ENCODE measurements at places on chromosomes 13 and 19.

- no peak for DNase-seq
Observed at GRCh38 chr13:69866555-69866954, 241.1 kb upstream of the ATXN8OS start.

GRCh38 chr19:4362831-4363545, 19.6 kb downstream of the MPND start:
- DNase-seq = no peak

DNA sequence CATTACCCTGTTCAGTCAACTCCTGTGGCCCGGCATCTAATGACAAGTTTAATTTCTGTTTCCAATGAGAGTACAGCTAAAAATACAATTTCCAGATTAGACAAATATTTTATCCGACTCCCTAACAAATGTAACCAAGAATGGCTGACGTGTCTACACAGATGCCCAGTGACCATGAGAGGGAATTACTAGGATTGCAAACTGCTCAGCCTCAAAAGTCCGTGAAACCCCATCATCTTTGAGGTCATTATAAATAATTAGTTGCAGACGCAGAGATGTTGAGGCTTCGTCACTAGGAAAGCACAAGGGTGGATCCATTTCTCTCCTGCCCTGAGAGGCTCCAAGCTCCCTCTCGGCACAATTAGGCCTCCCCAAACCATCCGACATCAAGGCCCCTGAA, 104.1 kb upstream of the ZNF507 start:
- DNase-seq = no peak

- no peak for DNase-seq
Observed at GRCh38 chr13:45086484-45086883, 33.8 kb upstream of the GTF2F2 start.

DNA sequence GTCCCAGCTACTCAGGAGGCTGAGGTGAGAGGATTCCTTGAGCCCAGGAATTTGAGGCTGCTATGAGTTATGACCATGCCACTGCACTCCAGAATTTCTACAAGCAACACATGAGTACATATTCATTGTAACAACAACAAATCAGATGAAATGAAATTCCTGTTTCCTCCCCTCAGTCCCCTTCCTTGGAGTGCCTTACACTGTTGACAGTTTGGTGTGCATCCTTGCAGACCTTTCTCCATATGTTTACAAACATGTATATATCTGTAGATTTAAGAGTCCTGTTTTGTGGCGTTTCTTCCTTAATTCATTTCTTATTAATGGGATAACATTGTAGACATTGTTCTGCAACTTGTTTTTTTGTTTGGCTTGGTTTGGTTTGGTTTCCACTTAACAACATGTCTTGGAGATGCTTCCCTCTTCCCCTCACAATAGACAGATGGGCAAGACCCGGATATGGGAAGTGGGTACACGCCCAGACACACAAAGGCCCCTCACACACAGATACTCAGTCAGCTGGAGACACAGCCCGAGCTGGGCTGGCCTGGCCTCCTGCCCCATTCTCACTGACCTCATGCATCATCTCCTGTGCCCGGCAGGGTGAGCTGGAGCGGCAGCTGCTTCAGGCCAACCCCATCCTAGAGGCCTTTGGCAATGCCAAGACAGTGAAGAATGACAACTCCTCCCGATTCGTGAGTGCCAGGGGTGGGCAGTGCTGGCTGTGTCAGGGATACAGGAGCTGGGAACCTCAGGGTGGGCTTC, 21.7 kb downstream of the MYH14 start:
- DNase-seq = no peak

Measured in suppressor macrophage treated with lipopolysaccharide for 4 hours (primary cell).